ENCODE measurements at places on chromosomes 4 and X. TPM values are rescaled to one million over a fixed set of nuclear protein-coding genes. Genes with fewer than 3 reads are reported as not detected.
A peak's percentile ranks its signal among the peaks of the same experiment; 100 is the strongest.

Gene PABPC5
- total RNA-seq: not detected

DNA sequence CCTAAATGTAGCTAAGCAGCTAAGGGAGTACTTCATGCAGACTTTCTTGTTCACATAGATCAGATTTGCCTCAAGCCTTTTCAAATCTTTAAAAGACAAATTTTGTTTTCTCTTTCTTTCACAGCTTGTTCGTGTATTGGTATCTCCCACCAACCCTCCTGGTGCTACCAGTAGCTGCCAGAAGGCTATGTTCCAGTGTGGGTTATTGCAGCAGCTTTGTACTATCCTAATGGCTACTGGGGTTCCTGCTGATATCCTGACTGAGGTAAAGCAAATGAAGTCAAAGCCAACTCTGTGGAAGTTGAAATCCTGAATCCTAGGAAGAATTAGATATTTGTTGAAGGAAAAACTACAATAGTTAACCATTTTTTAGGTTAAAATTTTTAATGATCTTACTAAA lies 62.6 kb downstream of the USO1 start:
- H3K4me3 ChIP-seq: no peak overlapping the region
- no peak overlapping the region for H3K27ac ChIP-seq
- H3K36me3 ChIP-seq: peaks cover 18% of the 10 kb centered on the region
- DNase-seq: no peak
- no peaks in the 10 kb centered on the region for H3K4me1 ChIP-seq

Gene CAPN6
- total RNA-seq: not detected

Gene EXOC1L
- total RNA-seq: not detected

DNA sequence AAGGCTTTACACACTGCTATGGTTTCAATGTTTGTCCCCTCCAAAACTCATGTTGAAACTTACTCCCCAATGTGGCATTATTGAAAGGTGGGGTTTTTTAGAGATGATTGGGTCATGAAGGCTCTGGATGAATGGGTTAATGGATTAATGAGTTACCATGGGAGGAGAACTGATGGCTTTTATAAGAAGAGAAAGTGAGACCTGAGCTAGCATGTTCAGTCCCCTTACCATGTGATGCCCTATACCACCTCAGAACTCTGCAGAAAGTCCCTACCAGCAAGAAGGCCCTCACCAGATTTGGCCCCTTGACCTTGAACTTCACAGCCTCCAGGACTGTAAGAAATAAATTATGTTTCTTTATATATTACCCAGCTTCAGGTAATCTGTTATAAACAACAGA lies 68.9 kb upstream of the CAPN6 start:
- no peaks in the 10 kb centered on the region for H3K27me3 ChIP-seq
- H3K36me3 ChIP-seq: no peaks in the 10 kb centered on the region
- H3K4me3 ChIP-seq: no peak overlapping the region
- no peak for DNase-seq

GRCh38 chr4:119693126-119693525 lies 64.5 kb upstream of the PDE5A start:
- no peaks in the 10 kb centered on the region for H3K27me3 ChIP-seq
- no peak overlapping the region for H3K27ac ChIP-seq
- H3K36me3 ChIP-seq: no peaks in the 10 kb centered on the region
- no peak for DNase-seq

GRCh38 chr4:13705521-13706041 lies 78.1 kb upstream of the BOD1L1 start:
- no peak for DNase-seq
- no peaks in the 10 kb centered on the region for H3K36me3 ChIP-seq
- no peak overlapping the region for H3K4me3 ChIP-seq
- no peaks in the 10 kb centered on the region for H3K4me1 ChIP-seq

DNA sequence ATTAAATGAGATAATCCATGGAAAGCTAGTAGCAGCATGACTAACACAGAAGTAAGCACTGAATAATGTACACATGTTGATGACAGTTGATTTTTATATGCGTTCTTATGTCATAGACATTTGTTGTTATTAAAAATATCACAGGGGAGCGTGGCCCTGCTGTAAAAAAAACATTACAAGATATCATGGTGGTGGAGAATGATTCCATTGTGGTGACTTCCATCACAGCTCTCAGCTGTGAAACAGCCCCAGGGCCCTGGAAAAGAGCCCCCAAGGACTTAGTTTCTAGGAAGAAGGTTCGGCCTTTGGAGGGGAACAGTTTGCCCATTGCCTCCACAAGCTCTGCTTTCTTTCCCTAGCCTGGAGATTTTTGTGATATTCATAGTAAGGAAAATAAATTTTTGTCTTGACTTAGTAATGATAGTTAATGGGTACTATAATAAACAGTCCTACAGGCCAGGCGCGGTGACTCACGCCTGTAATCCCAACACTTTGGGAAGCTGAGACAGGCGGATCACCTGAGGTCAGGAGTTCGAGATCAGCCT lies 49.9 kb downstream of the FAM114A1 start:
- no peaks in the 10 kb centered on the region for H3K4me1 ChIP-seq
- no peak for DNase-seq
- H3K4me3 ChIP-seq: no peak overlapping the region
- no peaks in the 10 kb centered on the region for H3K36me3 ChIP-seq
- H3K27ac ChIP-seq: no peak overlapping the region

- no peaks in the 10 kb centered on the region for H3K4me1 ChIP-seq
- no peaks in the 10 kb centered on the region for H3K36me3 ChIP-seq
- no peak for DNase-seq
- no peaks in the 10 kb centered on the region for H3K27me3 ChIP-seq
- no peak overlapping the region for H3K27ac ChIP-seq
- no peak overlapping the region for H3K4me3 ChIP-seq
Measured at GRCh38 chr4:141826260-141826659, 189.9 kb downstream of the IL15 start.

GRCh38 chr4:8725845-8726244 lies 133.3 kb downstream of the CPZ start:
- H3K4me1 ChIP-seq: no peaks in the 10 kb centered on the region
- H3K4me3 ChIP-seq: no peak overlapping the region
- H3K36me3 ChIP-seq: no peaks in the 10 kb centered on the region

- no peaks in the 10 kb centered on the region for H3K4me1 ChIP-seq
- DNase-seq: no peak
- no peak overlapping the region for H3K27ac ChIP-seq
Measured at GRCh38 chr4:152990471-152991131, 54.5 kb downstream of the FHDC1 start.

Gene SSX3
- total RNA-seq: not detected

- DNase-seq: no peak
- no peaks in the 10 kb centered on the region for H3K4me1 ChIP-seq
- no peaks in the 10 kb centered on the region for H3K27me3 ChIP-seq
Measured at GRCh38 chr4:104451573-104451972, 43.1 kb downstream of the CXXC4 start.

Gene OTUD5
- 67.3 TPM for total RNA-seq

Gene NUP62CL
- 1.8 TPM for total RNA-seq

Gene CTAG1A
- not detected for total RNA-seq

DNA sequence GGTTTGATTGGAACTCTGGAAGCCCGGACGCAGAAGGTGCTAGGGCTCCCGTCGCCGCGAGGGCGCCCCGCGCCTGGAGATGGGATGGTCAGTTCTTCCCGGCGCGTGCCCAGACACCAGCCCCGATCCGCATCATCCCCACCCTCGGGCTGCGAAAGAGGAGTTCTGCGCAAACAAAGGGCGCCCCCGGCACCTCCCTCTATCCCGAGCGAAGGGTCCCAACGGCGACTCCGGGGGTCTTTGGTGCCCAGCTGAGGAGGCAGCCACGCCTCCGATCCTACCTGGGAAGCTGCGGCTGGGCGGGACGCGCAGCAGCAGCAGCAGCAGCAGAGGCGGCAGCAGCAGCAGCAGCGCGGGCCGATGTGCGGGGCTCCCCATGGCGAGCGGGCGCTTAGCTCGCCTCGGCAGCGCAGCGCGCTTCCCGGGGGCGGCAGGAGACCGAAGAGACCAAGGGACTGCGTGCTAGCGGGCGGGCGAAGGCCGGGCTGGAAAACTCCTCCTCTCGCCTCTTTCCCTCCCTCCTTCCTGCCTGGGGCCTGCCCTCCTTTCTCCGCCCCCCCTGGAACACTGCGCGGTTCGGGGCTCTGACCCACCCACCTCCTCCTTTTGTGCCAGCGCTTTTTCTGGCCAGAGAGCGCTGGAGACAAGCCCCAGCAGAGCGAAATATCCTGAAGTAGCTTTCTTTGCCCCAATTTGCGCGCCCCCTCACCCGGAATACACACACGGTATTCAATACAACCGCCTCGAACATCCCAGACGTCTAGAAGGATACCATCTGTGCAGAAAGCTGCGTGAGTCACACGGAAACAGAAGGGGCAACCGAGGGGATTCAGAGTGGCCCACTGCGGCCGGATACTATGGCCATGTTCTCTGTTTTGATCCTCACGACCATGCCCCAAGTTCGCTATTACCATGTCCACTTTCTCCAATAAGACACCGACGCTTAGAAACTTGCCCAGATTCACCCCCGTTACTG lies at the start of gene SRPX:
SRPX (minus strand) TSS at position 457 of the 976 bp plus-strand sequence; CDS start at position 378, 79 bp downstream.
- H3K4me3 ChIP-seq: no peak within 1 kb of the TSS
- H3K36me3 ChIP-seq: no peaks in the 10 kb centered on the region
- H3K27me3 ChIP-seq: no peaks in the 10 kb centered on the region
- no peaks in the 10 kb centered on the region for H3K4me1 ChIP-seq
- H3K27ac ChIP-seq: no peak within 1 kb of the TSS
- DNase-seq: no peak

Gene TKTL1
- 0.18 TPM for total RNA-seq

GRCh38 chr4:122921971-122922876 lies at the start of gene NUDT6:
NUDT6 (minus strand) TSS chr4:122922597; CDS start chr4:122922572, 25 bp downstream.
- H3K4me3 ChIP-seq: peak within 1 kb of the TSS; percentile 90
- H3K27ac ChIP-seq: peak within 1 kb of the TSS; percentile 81
- DNase-seq: peak; percentile 13
- no peaks in the 10 kb centered on the region for H3K27me3 ChIP-seq

- H3K4me1 ChIP-seq: peaks cover 14% of the 10 kb centered on the region
- H3K4me3 ChIP-seq: no peak overlapping the region
- no peaks in the 10 kb centered on the region for H3K27me3 ChIP-seq
- no peaks in the 10 kb centered on the region for H3K36me3 ChIP-seq
Measured at GRCh38 chrX:44992775-44993174, 119.8 kb downstream of the KDM6A start.

- no peaks in the 10 kb centered on the region for H3K27me3 ChIP-seq
- H3K27ac ChIP-seq: no peak overlapping the region
- H3K36me3 ChIP-seq: no peaks in the 10 kb centered on the region
- H3K4me1 ChIP-seq: no peaks in the 10 kb centered on the region
- H3K4me3 ChIP-seq: no peak overlapping the region
Measured at GRCh38 chr4:6121941-6122340, 78.4 kb downstream of the JAKMIP1 start.

- peak overlapping the region; percentile 72 for H3K27ac ChIP-seq
- peak; percentile 5 for DNase-seq
- peaks cover 13% of the 10 kb centered on the region for H3K4me1 ChIP-seq
- H3K4me3 ChIP-seq: peak overlapping the region; percentile 74
Measured at GRCh38 chrX:48468247-48468671, 1.8 kb downstream of the SLC38A5 start.

Gene ADGRG2
- not detected for total RNA-seq

DNA sequence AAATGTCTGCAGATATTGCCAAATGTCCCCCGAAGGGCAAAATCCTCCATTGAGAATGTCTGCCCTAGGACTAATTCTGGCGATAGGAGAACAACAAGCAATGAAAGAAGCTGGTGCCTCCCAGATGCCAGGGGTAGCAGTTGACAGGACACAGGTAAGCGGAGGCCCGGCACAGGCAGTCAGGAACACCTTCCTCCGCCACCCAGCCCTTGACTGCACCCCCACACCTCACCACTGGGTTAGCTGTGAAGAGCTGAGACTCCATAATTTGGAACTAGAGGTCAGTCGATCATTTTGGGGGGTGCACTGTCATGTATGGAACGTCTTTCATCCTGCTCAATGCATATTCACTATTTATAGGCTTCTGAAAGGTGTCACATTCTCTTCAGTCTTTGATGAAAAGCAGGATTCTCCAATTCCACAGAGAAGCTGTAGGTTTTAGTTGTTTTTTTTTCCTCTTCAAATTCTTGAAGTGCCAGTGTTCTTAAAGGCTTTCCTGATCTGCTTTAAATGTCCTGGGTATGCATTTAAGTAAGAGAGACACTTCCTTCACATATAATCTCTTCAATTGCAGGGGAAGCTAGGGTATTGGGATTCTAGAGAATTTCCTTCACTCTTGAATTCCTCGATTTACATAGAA lies 111.6 kb upstream of the ZFP42 start:
- no peak overlapping the region for H3K4me3 ChIP-seq
- H3K27me3 ChIP-seq: no peaks in the 10 kb centered on the region
- no peaks in the 10 kb centered on the region for H3K4me1 ChIP-seq
- no peak for DNase-seq
- no peak overlapping the region for H3K27ac ChIP-seq
- no peaks in the 10 kb centered on the region for H3K36me3 ChIP-seq

Gene ASB12
- not detected for total RNA-seq

All from CD8-positive, alpha-beta memory T cell (primary cell).